ENCODE measurements at places on chromosomes 2 and 18. TPM values are rescaled to one million over a fixed set of nuclear protein-coding genes. Genes with fewer than 3 reads are reported as not detected.

The CYB5A gene
- total RNA-seq = 74.9 TPM

The COL5A2 gene
- total RNA-seq = 38.5 TPM

The CD207 gene
- total RNA-seq = not detected

The TRABD2A gene
- 3.3 TPM for total RNA-seq

The OSR1 gene
- total RNA-seq = 55.7 TPM

The IMMT gene
- 83.6 TPM for total RNA-seq

The SCN7A gene
- 1.8 TPM for total RNA-seq

The GDF7 gene
- total RNA-seq = 24.3 TPM

The REG1B gene
- not detected for total RNA-seq

The NT5DC4 gene
- total RNA-seq = not detected

The SLC5A7 gene
- 0.36 TPM for total RNA-seq

The OTOF gene
- 0.05 TPM for total RNA-seq

The CLEC4F gene
- total RNA-seq = not detected

The BMP10 gene
- not detected for total RNA-seq

The SLC4A3 gene
- total RNA-seq = 8.0 TPM

The KLHL41 gene
- total RNA-seq = 0.38 TPM

The ATP8B1 gene
- total RNA-seq = 21.7 TPM

The MAPK4 gene
- total RNA-seq = 7.5 TPM

The GPR55 gene
- not detected for total RNA-seq

The PARD3B gene
- total RNA-seq = 12.6 TPM

The GPR35 gene
- total RNA-seq = 3.6 TPM

The IL18RAP gene
- total RNA-seq = 2.5 TPM

The POTEJ gene
- total RNA-seq = not detected

The CAPN13 gene
- 3.3 TPM for total RNA-seq

The FBXO15 gene
- 4.7 TPM for total RNA-seq

The RNF125 gene
- total RNA-seq = 1.8 TPM

The BBS5 gene
- total RNA-seq = 11.2 TPM

All from type B pancreatic cell (in vitro differentiated cells).